ENCODE measurements at places on chromosomes 2 and 18.
A peak's percentile ranks its signal among the peaks of the same experiment; 100 is the strongest.

- no peak for DNase-seq
Measured at GRCh38 chr2:69139778-69140670, 127.0 kb downstream of the ANTXR1 start.

GRCh38 chr2:124589971-124590370, 564.9 kb downstream of the CNTNAP5 start:
- no peak for DNase-seq

DNA sequence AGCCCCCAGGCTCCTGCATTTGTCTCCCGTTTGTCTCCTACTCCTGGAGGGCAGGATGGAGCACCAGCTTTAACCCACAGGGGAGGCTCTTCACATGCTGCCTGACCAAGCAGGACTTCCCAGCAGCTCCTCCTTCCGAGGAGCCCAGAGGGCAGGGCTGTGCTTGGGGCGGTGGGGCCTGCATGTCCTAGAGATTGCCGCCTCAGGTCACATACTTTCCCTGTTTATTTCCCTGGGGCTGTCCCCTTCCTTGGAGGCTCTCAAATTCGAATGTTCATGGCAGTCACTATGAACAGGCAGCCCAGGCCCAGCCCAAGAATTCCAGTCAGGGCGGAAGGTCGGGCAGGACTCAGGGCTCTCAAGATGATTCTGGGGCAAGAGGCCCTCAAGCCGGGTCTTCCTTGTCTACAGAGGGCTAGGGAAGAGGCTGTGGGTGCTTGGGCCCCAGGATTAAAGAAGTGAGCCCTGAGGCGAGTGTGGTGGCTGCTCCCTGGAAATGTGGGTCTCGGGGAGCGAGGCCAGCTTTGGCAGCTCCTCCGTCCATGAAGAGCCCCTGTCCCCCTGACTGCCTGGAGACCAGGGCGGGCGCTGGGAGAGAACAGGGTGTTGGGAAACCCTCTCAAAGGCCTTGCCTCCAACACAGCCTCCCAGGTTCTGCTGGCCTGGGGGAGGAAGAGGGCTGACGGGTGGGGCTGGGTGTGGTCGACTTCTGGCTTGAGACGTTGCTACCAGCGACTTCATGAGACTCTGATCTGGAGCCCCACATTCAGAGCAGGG, 48.9 kb upstream of the HPCAL1 start:
- no peak for DNase-seq

DNA sequence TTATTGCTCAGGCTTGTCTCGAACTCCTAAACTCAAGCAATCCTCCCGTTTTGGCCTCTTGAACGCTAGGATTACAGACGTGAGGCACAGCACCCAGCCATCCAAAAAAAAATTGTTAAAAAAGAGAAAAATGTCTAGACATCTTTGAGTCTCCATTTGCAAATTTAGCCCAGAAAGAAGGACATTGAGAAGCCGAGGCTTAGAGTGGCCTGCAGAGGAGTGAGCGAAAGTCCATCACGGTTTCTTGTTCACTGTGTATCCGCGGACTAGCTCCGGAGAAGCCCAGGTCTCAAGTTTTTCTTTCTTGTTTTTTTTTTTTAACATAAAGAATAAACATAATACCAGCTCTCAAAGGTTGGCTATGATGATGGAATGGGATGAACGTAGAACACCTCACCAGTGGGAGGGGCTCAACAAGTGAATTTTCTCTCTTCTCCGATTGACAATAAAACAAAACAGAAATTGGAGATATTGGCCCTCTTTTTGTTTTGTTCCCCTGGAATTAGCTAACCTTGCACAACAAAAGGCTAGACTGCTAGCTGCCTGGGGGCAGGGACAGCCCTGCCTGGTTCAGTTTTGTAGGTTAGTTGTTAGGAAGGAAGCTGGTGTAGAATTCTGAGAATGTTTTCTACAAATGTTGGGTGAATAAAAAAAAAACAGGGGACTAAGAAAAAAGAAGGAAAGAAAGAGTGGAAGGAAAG, 163.4 kb downstream of the MYCN start:
- no peak for DNase-seq

- no peak for DNase-seq
Measured at GRCh38 chr2:187549193-187549592, 5.0 kb downstream of the TFPI start.

GRCh38 chr2:127647242-127648190, 1.6 kb downstream of the GPR17 start:
- peak; percentile 24 for DNase-seq

- no peak for DNase-seq
Measured at GRCh38 chr2:36706021-36706876, 9.7 kb downstream of the VIT start.

DNA sequence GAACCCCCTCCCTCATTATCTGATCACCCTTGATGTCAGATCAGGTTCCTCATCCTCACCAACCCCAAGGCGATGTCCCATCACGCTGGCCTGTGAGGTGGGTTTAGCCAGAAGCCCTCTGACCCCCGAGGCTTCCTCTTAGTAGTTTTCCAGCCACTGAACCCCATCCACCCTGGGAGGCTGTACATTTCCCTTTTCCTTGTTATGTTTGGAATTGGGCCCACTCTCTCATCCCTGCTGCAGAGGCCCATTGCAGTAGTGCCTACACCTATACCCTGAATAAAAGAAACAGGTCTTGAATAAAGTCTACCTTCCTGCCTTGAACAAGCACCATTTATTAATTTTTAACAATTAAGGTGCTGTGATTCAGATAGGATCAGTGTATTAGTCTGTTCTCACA, 80.1 kb downstream of the NCAPH start:
- no peak for DNase-seq

DNA sequence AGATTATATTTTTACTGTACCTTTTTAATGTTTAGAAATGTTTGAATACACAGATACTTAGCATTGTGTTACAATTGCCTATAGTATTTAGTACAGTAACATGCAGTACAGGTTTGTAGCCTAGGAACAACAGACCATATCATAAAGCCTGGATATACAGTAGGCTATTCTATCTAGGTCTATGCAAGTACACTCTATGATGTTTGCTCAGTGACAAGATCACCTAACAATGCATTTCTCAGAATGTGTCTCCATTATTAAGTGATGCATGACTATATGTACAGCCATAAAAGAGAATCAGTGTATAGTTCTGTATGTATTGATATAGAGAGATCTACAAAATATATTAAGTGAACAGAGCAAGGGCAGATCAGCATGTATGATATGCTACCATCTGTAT, 616.4 kb downstream of the XIRP2 start:
- DNase-seq, result no peak

DNA sequence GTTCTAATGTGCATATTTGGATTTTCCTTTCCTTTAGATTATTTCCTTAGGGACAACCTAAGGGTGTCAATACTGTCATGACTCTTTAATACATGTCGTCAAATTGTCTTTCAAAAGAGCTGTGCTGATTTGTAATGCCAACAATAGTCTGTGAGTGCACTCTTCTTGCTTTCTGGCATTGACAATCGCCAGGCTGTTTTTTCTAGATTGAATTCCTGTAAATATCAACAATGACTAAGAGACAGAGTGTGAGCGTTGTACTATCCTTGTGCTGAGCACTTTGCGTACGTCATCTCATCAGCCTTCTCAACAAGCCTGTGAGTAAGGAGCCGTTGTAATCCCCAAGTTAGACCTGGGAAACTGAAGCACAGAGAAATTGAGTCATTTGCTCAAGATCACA, 96.0 kb downstream of the ACOXL start:
- DNase-seq, result no peak

DNA sequence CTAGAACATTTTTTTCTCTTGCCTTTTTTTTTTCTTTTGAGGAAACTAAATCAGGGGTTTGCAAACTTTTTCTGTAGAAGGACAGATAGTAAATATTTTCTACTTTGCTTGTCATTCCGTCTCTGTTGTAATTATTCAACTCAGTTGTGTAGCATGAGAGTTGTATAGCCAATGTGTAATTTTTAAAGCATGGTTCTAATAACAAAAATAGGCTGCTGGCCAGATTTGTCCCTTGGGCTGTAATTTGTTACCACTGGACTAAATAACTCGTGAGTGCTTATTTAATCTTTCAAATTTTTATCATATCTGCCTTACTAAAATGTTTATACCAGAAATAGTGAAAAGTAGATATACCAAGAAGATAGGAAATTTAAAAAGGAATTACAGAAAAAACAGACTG, 43.0 kb downstream of the CCDC148 start:
- DNase-seq, result no peak

DNA sequence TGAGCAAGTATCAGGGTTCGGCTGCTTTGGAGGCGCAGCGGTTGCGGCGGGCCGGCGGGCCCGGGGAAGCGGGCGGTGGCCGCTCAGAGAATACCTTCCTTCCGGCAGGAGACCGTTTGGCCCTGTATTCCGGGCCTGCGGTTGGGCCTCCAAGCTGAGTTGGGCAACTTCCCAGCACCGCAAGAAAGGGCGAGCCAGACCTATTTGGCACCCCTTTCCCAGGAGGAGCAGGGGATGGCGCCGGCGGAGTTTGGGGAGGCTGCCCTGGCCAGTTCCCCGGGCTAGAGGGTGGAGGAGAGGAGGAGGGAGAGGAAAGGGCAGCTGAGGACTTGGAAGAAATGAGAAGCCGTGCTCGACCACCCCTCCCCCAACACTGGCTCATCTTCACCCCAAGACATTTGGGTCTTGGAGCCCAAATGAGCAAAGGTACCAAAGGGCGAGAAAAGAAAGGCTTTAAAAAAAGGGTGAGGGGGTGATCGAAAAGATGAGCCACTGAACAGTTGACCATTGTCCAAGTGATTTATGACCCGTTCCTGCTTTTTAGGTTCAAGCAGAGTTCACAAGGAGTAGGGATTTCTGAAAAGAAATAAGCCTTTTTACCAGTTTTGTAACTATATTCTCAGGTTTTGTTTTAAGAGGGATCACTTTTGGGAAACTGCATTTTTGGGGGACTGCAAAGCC, 8.4 kb downstream of the HOXD3 start:
- no peak for DNase-seq

DNA sequence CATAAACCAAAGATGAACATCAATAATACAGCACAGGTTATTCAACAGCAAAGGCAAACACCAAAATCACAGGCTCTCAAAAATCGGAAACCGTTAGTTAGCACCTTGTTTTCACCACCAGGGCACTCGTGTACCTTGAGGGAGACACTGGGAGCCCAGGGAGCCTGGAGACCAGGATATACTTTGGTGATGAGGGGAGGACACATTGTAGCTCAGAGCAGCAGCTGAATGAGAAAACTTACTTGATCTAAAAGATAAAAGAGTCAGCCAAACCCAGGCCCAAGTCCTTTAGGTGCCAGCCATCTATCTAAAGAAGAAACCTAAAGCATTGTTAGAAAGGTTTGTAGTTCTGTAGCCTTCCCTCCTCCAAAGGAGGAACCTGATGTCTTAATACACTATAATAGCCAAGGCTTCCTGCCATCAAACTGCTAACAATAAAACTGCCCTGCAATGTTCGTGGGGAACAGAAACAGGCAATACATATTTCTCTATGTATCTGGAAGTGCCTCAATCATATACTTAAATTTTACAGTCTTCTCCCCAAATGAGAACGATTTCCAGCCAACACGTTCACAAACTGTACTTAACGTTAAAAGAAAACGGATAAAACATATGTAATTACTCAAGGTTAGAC, 19.3 kb downstream of the BCL11A start:
- no peak for DNase-seq

- DNase-seq, result no peak
Measured at GRCh38 chr18:12679183-12679786, 21.4 kb upstream of the SPIRE1 start.

DNA sequence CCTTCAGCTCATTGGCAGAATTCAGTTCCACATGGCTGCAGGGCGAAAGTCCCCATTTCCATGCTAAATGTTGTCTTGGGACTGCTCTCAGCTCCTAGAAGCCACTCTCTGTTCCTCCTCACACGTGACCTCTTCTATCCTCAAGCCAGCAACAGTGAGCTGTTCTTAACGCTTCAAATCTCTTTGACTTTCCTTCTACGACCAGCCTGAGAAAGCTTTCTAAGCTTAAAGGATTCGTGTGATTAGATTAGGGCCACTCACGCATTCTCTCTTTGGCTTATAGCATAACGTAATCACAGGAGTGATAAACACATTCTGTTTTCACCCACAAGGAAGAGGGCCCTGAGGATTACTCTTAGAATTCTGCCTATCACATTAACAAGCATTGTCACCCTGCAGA, 29.8 kb upstream of the LAMA1 start:
- no peak for DNase-seq

GRCh38 chr18:10086458-10087210, 172.8 kb downstream of the VAPA start:
- no peak for DNase-seq

GRCh38 chr2:4828682-4829374, 863.4 kb upstream of the SOX11 start:
- DNase-seq, result no peak

DNA sequence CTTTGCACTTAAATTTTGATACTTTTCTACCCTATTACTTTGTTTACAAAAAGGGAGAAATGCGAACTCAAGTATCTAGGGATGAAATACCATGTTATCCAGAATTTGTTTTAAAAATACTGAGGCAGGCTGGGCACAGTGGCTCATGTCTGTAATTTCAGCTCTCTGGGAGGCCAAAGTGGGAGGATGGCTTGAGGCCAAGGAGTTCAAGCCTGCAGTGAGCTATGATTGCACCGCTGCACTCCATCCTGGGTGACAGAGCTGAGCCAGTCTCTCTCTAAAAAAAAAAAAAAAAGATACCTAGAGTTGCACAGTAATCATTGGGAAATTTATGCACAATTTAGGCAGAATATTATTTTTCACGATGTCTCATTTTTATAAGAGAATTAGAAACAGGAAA, 12.4 kb upstream of the VAPA start:
- DNase-seq, result no peak

- DNase-seq, result peak; percentile 80
Measured at GRCh38 chr18:41761333-41762018, 193.6 kb upstream of the PIK3C3 start.

DNA sequence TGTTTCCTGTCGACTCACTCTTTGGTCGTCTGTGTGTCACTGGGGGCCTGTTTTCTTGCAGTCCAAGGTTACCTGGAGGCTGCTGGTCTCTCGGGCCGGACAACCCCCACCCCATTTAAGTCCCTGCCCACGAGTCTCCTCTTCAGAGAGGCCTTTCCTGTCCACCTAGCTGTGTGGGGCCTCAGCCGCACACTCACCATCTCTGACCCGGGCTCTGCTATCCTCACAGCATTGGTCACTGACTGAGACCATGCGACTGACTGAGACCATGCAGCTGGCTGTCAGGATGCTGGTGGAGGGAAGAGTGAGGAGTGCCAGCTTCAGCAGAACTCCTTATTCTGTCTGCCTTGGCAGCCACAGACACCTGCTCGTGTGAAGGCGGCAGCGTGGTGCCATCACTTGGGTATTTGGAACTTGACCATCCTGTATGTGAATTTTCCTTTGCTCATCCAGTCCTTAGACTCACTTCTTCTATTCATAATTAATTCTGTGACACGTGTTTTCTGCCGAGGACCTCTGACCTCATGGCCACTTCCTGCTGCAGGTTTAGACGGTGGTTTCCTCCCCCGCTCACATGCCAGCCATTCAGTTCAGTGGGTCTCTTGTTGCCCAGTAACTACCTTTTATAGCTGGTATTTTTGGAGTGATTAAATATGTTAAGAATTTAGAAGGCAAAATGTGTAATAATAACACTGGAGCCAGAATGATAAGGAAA, 47.5 kb upstream of the ASB1 start:
- DNase-seq, result peak; percentile 44

- no peak for DNase-seq
Measured at GRCh38 chr2:236538242-236538641, 31.4 kb upstream of the ACKR3 start.
